ENCODE measurements at places on chromosomes 11 and 22.

DNA sequence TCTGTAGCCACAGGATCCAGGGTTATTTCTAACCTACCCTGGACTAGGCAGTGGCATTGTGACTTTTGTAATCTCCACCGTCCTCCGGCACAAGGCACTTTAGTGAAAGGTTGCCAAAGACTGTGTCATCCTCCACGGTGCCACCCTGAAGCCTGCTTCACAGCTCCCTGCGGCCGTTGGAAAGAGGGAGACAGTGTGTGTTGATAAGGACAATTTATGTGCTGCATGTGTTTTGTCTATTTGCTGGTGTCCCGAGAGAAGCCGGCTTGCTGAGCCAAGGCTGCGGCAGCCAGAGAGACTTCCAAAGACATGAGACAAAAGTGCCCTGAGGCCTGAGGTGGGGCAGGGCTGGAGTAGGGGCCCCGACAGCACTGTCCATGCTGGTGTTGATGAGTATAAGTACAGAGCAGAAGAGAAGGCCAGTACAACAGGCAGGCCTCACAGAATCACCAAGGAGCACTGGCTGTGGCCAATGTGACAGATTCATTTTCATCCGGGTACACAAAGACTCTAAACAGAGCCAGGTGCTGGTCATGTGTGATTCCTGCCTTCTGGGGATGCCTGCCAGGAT, 40.9 kb downstream of the GALNT18 start:
- DNase-seq: peak; percentile 16

- no peak for DNase-seq
These were observed 476.3 kb upstream of the CADM1 start for GRCh38 chr11:115980337-115981103.

DNA sequence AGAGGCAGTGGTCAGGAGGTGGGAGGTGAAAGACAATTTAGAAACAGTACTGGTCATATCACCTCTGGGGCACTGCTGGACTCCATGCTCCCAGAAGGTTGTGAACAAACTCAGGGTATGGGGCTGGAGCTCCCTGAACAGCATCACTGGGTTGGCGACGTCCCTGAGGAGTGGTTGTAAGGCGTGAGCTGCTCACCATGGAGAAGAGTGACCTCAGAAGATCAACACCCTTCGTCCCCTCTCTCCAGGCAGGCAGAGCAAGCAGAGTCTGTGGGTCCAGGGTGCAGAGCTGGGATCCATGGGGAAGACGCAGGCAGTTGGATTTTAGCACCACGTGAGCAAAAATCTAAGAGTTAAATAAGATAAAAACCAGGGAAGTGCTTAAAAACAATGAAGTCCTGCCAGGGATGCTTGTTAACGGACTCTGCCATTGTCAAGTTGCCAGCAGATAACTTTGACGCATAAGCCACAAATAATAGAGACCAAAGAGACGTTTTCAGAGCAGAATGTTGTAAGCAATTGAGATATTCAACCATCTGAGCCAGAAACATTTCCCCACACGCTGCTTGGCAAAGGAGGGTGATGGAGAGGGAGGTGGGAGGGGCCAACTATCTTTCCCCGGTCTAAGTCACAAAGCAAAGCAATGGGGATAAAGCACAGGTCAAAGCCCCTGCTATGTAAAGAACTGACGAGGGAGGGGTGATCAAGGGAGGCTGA, 13.6 kb downstream of the PNPLA5 start:
- DNase-seq: no peak

- no peak for DNase-seq
These were observed 26.1 kb downstream of the ABTB2 start for GRCh38 chr11:34331736-34332135.

GRCh38 chr11:30344085-30344484, 21.2 kb downstream of the ARL14EP start:
- DNase-seq: no peak

DNA sequence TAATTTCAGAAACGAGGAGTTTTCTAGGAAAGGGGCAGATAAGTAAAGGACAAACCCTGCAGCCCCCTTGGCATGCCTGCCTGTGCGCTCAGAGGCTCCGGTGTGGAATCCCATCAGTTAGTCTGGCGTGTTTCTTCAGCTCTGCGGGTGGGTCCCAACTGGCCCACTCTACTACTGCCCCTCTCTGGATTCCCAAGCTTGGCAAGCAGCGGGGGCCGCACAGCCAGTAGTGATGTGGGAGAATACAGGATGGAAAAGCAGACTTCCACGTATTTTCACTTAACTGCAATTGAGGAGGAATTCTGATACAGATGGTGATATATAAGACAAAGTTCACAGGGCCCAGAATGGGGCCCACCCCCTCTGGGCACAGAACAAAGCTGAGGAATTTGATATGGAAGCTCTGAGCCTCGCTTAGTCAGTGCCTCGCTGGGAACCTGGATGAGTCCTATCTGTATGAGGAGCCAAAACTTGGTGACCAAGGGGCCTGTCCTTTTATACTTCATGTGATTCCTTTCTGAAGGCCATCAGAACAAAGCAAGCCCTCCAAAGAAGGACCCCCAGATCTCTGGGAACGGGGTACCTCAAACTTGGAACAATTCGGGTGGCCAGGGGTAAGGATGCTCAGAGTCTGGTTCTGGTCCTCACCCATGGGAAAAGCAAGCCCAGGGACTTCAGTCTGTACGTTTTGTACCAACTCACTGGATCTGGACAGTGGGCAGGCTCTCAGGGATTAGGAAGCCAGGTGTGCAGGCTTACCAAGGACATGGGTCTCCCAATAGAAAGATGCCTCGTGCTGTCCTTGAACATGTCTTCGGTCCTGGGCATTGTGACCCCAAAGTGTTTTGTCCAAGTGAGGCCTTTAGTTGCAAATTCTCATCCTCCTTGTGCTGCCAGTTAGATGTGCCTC, 26.0 kb downstream of the RELT start:
- no peak for DNase-seq

- DNase-seq: no peak
These were observed 6.6 kb upstream of the PIK3C2A start for GRCh38 chr11:17214338-17214737.
